ENCODE measurements at places on chromosomes 5 and 9.

GRCh38 chr9:131739133-131739958, 530 bp downstream of the RAPGEF1 start:
- DNase-seq = peak; percentile 23

DNA sequence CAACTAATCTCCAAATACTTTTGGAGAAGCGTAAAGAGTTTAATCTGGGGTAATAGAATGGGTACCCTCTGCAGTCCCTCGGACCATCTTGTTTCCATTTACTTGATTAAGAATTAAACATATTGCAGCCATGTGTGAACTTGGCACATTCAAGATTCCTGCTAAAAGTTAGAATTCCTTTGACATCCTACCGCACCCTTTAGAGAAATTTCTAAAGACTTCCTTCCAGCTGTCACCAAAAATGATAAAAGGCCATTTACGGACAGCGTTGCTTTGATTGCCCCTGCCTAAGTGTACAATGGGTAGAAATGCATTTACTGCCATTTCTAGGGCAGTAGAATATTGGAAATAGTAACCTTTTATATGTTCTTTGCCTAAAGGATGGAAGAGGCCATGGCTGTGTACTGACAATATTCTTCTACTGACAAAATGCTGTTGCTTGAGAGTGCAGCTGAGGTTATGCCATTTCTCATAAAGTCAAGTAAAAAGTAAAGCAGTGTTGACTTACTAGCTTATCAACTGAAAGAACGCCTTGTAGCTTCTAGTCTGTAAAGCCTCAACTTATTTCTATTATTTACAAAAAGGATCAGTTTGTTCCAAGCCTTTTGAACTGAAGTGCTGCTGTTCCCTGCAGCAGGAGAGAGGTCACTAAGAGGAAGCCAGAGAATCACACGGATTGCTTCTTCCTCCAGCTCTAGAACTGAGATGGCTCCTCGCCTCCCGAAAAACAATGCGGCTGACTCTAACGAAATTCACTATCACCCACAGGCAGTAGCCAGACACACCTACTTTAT, 139.8 kb upstream of the BASP1 start:
- DNase-seq = no peak

DNA sequence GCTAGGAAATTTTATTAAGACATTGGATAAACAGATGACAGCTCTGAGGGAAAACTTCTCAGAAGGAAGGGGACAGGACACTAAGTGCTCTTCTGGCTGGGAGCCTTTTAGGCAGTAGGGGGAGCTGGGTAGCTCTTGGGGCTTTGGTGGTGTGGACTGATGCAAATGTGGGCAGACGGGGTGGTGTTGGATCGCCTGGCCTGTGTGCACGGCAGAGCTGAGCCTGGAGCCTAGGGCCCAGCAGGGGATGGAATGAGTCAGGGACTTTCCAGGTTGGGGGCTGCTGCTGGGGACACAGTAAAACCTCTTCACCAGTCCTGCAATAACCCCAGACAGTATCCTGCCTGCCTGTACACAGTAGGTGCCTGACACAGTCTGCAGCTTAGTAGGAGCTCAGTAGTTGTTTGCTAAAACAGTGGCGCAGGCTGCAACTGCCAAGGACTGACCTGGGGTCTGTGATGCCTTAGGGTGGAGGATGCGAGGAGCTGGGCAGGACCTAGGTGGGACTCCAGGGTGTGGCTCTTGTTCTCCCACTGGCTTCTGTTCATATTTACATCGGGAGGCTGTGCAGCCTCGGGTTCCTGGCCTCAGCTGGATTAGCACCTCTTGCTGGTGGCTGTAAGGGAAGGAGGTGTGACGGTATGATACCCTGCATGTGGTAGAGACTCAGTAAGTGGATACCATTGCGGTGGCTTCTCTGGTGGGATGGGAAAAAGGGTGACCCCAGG, 83.8 kb downstream of the DAB2IP start:
- no peak for DNase-seq

DNA sequence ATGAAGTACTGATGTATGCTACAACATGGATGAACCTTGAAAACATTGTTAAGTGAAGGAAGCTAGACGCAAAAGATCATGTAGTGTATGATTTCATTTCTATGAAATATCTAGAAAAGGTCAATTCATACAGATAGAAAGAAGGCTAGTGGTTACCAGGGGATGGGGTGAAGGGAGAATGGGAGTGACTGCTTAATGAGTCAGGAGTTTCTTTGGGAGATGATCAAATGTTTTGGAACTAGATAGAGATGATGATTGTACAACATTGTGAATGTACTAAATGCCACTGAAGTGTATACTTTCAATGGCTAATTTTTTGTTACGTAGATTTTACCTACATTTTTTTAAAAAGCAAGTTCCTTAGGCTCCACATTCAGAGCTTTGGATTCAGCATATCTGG, 14.9 kb upstream of the DELE1 start:
- no peak for DNase-seq

DNA sequence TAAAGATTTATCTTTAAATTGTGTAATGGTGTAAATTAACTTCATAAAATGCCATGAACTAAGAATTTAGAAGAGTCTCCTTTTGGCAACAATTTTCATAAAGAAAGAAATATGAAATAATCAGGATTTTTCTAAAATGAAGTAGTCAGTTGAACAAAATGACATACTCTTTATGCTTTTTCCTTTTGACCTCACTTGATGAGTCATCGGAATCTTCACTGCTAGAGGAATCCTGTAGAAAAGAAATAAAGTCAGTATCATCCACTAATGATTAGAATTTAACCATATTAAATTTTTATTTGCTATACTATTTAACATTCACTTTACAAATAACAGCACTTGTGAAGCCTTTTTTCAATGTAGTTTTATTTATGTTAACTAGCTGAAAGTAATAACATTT, 26.1 kb downstream of the CHD1 start:
- no peak for DNase-seq

DNA sequence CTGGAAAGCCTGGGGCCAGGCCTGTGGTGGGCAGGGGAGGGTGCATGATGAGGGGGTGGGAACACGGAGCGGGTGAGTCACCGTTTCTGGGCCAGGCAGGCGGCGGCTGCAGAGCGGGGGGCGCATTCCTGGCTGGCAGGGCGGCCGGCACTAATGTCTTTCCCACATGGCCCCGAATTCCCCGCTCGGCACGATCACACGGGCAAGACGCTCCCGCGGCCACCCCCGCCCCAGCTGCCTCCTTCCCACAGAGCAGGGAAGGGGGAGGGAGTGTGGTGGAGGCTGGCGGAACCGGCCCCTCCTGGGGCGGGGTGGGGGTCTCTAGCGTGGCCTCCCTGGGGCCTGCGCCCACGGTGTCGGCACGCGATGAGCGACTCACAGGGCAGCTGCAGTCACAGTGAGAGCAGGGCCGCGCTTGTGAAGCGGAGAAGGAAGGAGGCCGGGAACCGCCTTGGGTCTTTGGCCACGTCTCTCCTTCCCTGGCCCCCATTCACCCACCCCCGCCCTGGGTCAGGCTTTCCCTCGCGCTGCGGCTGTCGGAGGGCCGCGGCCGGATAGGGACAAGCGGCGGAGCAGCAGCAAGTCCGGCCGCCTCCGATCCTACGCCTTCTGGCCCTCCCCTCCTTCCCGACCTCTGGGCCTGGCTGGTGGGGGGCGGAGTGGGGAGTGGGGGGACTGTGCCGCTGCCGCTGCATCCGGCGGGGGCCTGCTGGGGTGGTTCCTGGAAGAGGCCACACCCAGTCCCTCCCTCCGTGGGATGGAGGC, 48.9 kb downstream of the CXXC5 start:
- no peak for DNase-seq

DNA sequence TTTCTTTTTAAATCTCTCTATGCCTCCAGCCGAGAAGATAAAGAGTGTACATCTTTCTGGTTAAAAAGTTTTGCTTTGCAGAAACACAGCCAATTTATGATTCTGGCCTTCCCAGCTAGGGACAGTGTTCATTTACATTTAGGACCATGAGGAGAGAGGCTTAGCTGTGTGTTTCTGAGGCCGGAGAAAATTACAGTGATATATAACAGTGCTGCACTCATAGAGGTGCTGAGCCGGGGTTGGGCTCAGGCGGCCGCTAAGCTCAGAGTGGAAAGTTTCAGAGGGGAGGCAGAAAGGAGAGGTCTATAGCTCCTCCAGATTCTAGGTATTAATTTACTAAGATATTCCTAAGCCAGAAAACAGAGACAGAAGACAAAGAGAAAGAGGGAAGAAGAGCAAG, 37.0 kb upstream of the LCP2 start:
- DNase-seq = peak; percentile 14

DNA sequence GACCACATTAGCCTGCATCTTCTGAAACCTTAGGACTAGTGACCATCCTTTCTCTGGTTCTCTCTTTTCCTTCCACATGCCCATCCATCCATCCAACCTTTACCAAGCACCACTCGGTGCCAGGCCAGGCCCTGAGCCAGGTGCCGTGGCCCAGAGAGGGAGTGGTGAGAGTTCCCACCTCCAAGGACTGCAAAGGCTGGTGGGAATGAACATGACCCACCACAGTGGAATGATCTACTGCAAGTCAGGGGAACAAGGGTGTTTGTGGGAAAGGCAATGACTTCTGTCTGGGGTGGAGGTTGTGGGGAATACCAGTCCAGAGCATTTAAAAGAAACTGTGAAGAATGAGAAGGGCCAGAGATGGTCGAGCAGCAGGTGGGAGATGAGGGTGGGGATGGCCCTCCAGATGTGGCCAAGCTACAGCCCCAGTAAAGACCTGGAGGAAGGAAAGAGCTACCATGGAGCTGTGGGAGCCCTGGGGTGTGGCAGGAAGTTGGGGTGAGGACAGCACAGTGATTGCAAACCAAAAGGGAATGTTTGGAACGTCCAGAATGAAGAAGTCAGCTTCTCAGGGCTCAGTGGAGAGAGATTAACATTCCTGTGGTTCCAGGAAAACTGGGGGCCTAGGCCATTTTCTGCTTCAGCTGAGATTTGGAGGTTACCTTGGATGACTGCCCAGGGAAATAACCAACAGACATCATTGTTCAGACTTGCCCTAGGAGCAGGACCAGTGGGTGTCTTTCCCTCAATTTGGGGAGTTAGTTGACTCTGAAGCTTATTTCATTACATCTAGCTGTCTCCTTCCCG, 30.7 kb upstream of the CORO2A start:
- no peak for DNase-seq

GRCh38 chr5:58088941-58089340, 370.9 kb downstream of the PLK2 start:
- DNase-seq = no peak

- DNase-seq = no peak
These were observed 194.8 kb downstream of the CRB2 start for GRCh38 chr9:123550797-123551196.

DNA sequence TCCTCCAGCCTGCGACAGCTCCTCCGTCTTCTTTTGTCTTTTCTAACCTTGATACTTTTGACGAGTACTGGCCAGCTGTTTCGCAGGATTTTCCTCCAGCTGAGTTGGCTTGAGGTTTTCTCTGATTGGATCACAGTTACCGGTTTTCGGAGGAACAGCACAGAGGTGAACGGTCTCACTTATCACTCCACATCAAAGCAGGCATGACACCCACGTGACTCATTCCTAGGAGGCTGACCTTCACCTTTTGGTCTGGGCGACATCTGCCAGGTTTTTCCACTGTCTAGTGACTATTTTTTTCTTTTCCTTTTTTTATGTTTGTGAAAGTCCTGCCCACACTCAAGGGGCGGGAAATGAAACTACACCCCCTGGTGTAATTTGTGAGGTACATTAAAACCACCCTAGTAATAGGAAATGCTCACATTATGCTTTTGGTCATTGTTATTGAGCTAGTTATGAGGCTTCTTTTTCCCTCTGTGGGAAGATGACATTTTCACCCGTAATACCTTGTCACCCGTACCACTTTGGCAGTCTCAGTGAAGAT, 319.2 kb downstream of the GADD45G start:
- DNase-seq = no peak

- DNase-seq = no peak
These were observed 63.1 kb downstream of the TMOD1 start for GRCh38 chr9:97564291-97565175.

DNA sequence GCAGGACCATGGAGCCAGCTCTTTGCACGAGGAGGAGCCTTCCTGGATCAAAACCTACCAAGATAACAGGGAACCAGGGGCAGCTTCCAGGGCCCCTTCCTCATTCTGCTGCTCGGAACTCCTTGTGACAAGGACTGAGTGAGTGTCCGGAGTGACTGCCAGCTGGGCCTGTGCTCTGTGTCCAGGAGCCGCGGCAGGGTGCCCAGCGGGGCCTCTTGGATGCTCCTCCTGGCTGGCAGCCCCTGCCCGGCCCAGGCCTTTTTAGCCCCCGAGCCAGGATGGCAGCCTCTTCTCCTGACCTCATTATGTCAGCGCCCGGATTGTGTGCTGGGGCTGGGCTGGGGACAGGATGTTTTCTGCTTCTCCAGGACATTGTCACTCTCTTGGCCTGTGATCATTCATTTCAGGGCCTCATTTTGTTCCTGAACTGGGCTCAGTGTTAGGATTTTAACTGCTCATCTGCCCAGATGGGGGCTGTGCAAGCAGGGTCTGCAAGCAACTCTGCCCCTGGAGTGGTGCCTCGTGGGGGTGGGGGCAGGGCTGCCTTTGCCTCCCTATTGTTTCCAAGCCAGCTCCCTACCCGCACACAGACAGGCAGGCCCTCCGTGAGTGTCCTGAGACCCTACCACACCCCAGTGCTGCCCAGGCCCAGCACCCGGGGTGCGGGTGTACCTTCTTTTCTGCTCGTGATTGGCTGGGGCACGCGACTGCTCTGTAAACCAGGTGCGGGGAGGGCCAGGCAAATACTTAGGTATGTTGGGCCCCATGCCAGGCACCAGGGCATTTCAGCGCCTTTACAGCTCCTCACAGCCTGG, 161.6 kb downstream of the COL23A1 start:
- DNase-seq = no peak

GRCh38 chr9:127812936-127813675, 10.4 kb downstream of the FPGS start:
- DNase-seq = no peak

GRCh38 chr5:143056792-143057579, 286.8 kb downstream of the ARHGAP26 start:
- no peak for DNase-seq

GRCh38 chr5:120447706-120448239, 16.3 kb upstream of the PRR16 start:
- no peak for DNase-seq

DNA sequence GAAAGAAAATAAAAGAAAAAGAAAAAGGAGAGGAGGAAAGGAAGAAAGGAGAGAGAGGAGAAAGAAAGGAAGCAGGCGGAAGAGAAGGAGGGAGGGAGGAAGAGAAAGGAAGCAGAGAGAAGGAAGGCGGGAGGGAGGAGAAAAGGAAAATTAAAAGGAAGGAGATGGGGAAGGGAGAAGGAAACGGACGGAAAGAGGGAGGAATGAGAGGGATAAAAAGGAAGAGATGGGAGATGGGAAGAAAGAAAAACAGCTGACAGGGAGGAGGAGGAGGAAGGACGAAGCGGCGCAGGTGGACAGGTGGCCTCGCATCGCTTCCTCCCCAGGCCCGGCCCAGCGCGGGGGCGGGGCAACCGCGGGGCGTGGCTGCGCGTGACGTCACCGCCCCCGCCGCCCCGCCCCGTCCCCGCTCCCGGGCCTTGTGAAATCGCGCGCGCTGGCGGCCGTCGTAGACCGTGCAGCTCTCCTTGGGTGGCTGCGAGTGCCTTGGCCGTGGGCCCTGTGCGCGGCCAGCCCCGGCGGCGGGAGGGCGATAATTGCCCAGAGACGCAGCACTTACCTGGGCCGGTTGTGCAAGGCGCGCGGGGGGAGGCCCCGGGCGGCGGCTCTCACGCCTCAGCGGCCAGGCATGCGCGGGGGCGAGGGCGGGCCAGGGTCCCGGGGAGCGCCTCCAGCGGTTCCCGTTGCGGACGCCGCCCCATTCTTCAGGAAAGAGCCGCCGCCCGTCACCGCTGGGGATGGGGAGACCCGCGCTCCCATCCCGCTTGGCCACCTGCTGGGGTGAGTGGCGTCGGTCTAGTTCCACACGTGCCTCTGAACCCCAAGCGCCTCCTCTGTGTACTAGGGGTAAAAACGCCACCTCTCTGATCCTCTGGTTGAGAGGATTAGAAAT, 49.6 kb upstream of the FOXE1 start:
- DNase-seq = peak; percentile 70

GRCh38 chr9:37453827-37454226, 11.4 kb downstream of the ZBTB5 start:
- no peak for DNase-seq
